WERI-Rb-1 (cell line): ENCODE measurements at places on chromosomes 4 and X.
A peak's percentile ranks its signal among the peaks of the same experiment; 100 is the strongest.

- DNase-seq: no peak
Measured at GRCh38 chr4:8266088-8266487, 3.5 kb upstream of the HTRA3 start.

- no peak for DNase-seq
Measured at GRCh38 chr4:113941836-113942235, 37.6 kb downstream of the ARSJ start.

GRCh38 chrX:43633081-43633480 lies 23.0 kb upstream of the MAOA start:
- no peak for DNase-seq

- peak; percentile 58 for DNase-seq
Measured at GRCh38 chr4:15004739-15005301, 2.5 kb downstream of the CPEB2 start.

- no peak for DNase-seq
Measured at GRCh38 chr4:111905511-111905910, 239.7 kb upstream of the FAM241A start.

- peak; percentile 82 for DNase-seq
Measured at GRCh38 chr4:15002659-15003400, 549 bp downstream of the CPEB2 start.

- no peak for DNase-seq
Measured at GRCh38 chr4:117385526-117385925, 300.1 kb upstream of the TRAM1L1 start.

DNA sequence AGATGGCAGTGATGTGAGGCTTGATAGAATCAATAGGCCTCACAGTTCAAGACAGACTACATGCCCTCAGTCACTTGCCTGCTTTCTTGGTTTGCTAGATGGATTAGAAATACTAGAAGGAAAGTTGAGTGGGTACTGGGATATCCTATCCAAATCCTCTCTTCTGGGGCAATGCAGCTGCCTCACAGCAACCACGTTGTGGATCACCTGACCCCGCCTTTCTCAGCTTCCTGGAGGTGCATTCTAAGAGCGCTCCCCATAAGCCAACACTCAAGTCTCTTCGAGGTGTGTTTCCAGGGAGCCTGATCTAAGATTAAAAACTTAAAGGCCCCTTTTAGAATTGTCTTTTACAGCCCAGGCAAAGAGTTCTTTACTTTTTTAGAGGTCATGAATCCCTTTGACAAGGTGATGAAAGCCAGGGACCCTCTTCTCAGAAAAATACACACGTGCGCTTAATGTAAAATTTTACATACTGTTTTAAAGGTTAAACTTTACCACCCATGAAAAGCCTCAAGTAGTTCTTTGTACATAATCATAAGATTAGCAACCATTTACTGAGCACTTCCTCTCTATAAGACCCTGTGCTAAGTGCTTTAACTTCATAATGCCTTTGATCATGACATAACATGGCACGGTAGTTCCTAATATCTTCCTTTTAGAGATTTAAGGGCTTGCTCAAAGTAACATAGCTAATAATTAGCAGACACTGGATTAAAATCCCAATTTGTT lies 840 bp upstream of the RPL34 start:
- DNase-seq: peak; percentile 18

DNA sequence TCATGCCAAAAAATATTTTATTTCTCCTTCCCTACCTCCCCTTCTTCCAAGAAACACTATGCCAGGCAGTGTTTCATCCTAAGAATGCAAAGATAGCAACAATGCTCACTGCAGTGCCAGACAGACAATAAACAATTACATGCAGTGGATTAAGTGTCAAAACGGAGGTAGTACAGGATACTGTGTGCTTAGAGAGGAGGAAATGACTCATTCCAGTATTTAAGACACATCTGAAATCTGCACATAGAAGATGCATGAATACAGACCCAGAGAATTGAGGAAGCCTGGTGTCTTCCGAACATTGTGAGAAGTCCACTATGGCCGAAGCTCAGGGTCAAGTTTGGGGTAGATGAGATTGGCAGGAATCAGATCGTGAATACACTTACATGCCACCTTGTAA lies 326.4 kb downstream of the PPP3CA start:
- DNase-seq: no peak

GRCh38 chr4:88291003-88291402 lies 6.6 kb upstream of the PPM1K start:
- no peak for DNase-seq

DNA sequence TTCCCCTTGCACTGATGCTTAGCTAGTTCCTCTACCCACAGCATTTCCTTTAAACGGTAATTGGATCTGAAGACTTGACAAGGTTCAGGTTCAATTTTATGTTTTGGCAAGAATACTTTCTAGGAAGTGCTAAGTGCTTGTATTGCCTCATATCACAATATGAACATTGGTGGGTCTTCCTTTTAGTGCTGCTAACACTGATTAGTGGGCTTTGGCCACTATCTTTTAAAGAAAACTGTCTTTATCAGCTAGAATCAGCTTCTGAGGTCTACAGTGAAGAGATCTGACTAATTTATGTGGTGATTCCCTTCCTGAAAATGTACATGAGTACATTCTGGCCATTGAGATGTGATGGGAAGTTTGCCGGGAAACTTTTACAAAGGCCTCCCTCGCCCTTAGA lies 316.7 kb upstream of the KLF3 start:
- no peak for DNase-seq

DNA sequence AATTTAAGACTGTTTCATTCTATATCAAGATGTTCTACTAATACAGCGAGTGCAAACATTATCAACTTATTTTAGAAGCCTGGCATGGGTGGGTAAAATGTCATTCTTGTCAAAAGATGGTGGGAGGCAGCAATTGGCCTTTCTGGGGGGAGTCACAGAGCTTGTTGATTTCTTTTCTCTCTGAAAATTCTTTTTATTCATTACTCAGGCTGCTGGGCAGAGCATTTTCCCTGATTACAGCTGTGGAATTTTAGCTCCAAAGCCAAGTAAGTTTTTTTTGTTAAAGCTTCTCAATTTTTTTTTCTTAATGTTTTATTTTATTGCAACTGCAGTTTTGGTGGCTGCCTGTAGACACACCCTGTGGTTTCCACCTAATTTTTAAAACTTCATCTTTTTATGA lies 50.4 kb downstream of the GPC4 start:
- no peak for DNase-seq

- peak; percentile 9 for DNase-seq
Measured at GRCh38 chrX:15242899-15243555, 26.9 kb downstream of the ASB9 start.

DNA sequence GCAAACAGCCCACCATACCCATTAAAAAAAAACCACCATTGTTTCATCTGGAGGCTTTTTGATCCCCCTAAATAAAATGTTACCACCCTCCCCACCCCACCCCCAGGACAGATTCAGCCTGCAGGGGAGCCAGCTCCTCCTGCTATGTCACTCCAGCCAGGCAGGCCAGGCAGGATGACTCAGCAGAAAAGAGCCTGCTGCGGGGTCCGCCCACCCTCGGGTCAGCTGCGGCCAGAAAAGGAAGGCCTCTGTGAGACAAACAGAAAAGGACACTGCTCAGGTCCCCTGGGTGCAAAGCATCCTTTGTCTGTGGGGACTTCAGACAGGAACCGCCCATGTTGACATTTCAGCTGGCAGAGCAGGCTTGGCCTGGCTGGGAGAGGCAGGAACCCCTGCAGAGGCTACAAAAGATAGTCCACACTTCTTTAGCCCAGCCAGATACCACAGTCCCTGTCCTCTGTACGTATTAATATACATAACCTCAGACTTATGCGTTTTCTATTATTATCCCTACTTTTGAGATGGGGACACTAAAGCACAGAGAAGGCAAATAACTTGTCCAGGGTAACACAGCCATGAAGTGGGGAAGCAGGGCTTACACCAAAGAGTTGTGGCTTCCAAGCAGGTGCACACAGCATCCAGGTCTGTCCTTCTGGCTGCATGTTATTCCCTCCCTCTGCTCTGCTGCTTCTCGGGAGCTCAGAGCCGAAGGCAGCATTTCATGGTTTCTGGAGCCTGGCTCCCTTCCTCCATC lies 147.7 kb downstream of the CPEB2 start:
- peak; percentile 63 for DNase-seq

GRCh38 chr4:167230744-167231143 lies 3.5 kb downstream of the SPOCK3 start:
- DNase-seq: no peak

DNA sequence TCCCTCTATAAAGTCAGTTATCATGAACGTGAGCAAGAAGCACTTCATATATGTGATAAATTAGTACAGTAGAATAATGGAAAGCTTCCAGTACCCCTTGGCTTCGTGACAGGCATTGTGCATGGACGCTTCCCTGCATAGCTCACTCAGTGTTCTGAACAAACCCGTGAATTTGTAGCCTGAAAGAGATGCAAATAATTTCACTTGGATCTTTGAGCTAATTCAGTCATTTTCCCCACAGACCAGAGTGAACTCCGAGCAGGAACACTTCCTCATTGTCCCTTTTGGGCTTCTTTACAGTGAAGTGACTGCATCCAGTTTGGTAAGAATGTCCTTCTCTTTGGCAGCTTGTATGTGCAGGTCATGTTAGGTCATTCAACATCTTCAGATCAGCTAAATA lies 50.1 kb downstream of the ADD1 start:
- no peak for DNase-seq

GRCh38 chr4:53371843-53372521 lies 5.5 kb upstream of the FIP1L1 start:
- no peak for DNase-seq

DNA sequence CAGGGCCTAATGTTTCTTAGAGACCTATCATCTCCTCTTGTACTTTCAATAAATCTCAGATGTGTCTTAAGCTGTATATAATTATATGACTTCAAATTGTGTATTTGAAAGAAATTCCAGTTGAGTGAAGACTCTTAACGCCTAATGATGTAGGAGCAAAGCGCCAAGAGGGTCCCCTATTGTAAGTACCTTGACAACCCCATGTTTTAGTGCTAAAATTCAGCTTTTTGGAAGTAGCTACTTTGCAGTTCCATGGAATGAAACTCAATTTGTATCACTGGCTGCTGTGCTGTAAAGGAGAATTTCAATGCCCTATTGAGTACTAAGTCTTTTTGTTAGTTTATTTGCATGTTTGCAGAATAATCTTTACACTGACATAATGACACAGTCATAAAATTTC lies 1826.6 kb upstream of the AGA start:
- DNase-seq: no peak

GRCh38 chr4:77204621-77205020 lies 47.6 kb downstream of the CCNG2 start:
- DNase-seq: no peak

GRCh38 chrX:145735036-145735435 lies 82.6 kb upstream of the SLITRK2 start:
- DNase-seq: no peak

DNA sequence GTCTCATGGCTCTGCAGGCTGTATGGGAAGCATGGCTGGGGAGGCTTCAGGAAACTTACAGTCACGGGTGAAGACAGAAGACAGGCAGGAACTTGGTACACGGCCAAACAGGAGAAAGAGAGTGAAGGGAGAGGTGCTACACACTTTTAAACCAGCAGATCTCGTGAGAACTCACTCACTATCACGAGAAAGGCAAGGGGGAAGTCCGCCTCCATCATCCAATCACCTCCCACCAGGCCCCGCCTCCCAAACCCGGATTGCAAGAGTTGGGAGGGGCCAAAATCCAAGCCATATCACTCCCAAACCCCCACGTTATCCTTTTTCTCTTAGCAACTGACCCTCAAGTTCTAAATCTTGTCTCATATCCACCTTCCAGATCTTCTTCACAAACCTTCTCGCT lies 1710.5 kb upstream of the TENM3 start:
- DNase-seq: no peak

GRCh38 chr4:158139086-158139485 lies 33.7 kb downstream of the GASK1B start:
- no peak for DNase-seq
